ENCODE measurements at places on chromosomes 11 and 22. TPM values are rescaled to one million over a fixed set of nuclear protein-coding genes. Genes with fewer than 3 reads are reported as not detected.

GRCh38 chr11:76649851-76650372, 20.6 kb downstream of the LRRC32 start:
- 0 out of 2 replicates have a peak, but pooled peaks cover 3% of the 10 kb centered on the region for H3K27me3 ChIP-seq
- no peak overlapping the region for H3K27ac ChIP-seq
- no peak for DNase-seq
- H3K4me3 ChIP-seq: no peak overlapping the region
- no peaks in the 10 kb centered on the region for H3K36me3 ChIP-seq

GRCh38 chr11:86699040-86699791, 26.8 kb upstream of the ME3 start:
- no peaks in the 10 kb centered on the region for H3K36me3 ChIP-seq
- H3K27ac ChIP-seq: no peak overlapping the region
- peaks cover 9% of the 10 kb centered on the region for H3K4me1 ChIP-seq
- H3K4me3 ChIP-seq: no peak overlapping the region

DNA sequence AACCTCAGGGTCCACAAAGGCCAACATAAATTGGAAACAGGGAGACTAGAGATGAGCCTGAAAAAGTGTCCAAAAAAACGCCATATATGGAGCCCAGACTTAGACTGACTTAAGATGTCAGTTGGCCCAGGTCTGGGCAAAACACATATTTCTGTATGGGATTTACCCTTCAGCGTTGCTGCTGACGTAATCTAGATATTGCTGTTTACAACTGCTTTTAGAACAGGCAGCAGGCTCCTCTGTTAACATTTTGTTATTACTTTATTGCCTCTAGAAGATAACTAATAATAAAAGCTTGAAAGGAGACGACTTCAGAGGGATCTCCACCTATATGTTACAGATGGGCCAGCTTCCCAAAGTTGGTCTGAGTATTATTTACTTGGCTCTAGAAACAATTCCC, 8.7 kb downstream of the ME3 start:
- H3K4me3 ChIP-seq: no peak overlapping the region
- no peak overlapping the region for H3K27ac ChIP-seq
- H3K27me3 ChIP-seq: no peaks in the 10 kb centered on the region
- H3K4me1 ChIP-seq: no peaks in the 10 kb centered on the region

GRCh38 chr11:73223998-73224730, 6.1 kb downstream of the P2RY2 start:
- H3K27ac ChIP-seq: no peak overlapping the region
- H3K4me3 ChIP-seq: no peak overlapping the region
- no peaks in the 10 kb centered on the region for H3K36me3 ChIP-seq
- H3K27me3 ChIP-seq: no peaks in the 10 kb centered on the region
- no peak for DNase-seq

DNA sequence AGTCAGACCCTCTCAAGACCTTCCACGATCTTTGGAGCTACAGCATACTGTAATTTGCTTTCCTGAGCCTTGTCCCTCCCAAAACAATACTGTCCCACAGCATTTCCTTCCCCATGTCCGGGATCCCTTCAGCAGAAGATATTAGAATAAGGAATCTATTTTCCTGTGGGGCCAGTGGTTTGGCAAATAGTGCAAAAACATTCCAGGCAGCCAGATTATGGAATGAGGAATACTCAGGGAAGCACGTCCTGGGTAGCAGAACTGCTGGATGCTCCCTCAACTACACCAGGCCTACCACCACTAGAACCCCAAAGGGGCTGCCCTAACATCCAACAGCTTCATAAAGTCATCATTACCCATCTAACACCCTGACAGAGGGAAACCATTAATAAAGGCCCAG, 61.5 kb downstream of the AAMDC start:
- H3K27ac ChIP-seq: no peak overlapping the region
- 0 out of 2 replicates have a peak, but pooled peaks cover 6% of the 10 kb centered on the region for H3K36me3 ChIP-seq
- no peak overlapping the region for H3K4me3 ChIP-seq
- H3K4me1 ChIP-seq: no peaks in the 10 kb centered on the region

GRCh38 chr11:12731841-12732336, 57.7 kb downstream of the TEAD1 start:
- DNase-seq: peak; percentile 15
- no peak overlapping the region for H3K27ac ChIP-seq
- H3K4me1 ChIP-seq: peaks cover 56% of the 10 kb centered on the region
- H3K36me3 ChIP-seq: no peaks in the 10 kb centered on the region
- no peak overlapping the region for H3K4me3 ChIP-seq

KDM4D gene
- total RNA-seq: 2.1 TPM

SYT12 gene
- 4.3 TPM for total RNA-seq

DNA sequence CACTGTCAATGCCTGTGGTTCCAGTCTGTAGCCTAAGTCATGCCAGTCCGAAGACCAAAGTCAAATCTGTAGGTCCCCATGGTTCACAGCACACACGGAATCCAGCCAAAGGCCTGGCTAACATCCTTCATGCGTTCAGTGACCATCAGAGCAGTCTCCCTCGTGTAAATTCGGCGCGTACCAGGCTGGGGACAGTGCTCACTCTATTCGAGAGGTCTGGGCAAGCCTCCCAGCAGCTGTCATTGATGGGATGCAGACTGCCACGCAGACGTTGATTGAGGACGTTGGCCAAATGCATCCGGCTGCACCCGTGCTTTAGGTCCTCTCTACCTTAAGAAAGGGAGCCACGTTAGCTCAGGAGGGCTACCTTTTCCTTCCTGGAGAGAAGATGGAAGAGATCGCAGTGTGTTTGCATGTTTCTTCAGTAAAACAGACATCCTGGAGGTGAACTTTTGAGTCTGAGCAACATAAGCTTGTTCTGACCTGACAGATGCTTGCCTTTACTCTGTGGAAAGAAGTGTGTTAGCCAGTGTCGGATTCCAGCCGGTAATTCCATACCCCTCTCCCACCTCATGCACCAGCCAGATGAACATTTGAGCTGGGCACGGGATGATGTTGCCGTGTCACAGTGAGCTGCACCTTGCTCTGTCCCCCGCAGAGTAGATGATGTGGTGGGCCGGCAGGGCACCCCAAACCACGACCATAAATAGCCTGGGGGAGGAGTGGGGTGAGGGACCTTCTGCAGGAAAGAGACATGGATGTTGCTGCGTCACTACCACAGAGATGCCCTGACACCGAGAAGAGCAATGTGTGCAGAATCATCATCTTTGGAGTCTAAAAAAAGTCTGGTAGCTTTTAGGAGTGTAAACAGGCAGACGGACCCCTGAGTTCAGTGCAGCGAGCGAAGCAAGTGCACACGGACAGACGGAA, 12.2 kb downstream of the CTTN start:
- DNase-seq: no peak
- peaks cover 74% of the 10 kb centered on the region for H3K36me3 ChIP-seq
- H3K4me3 ChIP-seq: no peak overlapping the region
- no peaks in the 10 kb centered on the region for H3K4me1 ChIP-seq
